ENCODE measurements at places on chromosomes 3 and 15.

DNA sequence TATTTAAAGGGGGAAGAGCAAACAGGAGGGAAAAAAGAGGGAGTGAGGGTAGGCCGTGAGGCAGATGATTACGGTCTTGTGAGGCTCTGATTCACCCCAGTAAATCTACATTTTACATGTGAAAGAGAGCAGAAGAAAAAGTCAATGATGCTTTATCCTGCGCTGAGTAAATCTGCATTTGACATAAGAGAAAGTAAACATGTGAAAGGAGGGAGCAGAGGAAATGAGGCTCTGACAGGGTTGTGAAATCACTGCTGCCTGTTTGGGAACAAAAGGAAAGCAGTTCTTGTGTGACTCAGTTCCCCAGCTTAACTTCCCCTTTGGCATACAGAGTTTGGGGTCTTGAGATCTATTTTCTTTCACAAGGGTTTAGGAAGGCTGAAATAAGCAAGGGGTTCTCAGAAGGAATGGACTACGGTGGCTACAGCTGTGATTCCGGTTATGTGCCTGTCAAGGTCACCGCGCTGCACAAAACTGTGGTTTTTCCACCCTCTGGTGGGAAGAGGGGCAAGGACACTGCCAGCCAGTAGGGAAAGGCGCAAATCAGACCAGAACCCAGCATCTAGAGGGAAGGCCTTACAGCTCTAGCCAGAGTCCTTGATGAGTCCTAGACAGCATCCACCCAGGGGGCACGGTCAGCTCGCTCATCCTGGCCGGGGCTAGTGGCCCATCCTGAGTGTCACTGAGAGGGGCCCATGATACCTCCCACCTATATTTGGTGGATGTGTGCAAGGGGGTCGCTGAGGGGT is 18.9 kb upstream of the HCN4 start:
- DNase-seq = no peak

DNA sequence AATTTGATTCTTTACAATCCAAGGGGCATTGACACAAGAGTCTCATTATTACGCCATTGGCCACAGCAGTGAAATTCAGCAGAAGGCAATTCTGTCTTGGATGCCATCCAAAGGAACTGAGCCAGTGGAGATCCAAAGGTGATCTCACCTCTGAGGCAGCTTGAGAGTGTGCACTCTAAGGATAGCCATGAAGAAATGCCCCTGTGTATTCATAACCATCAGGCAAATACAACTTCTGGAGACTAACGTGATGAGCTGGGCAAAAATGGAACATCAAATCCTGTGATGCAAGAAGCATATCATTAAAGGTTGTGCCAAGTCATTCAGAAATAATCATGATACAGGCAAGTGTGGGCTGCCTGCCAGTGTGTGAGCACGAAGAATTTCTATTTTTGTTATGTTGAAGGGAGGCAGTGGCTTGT is 41.4 kb downstream of the ROBO2 start:
- no peak for DNase-seq

GRCh38 chr15:93451265-93451664 is 362.3 kb upstream of the RGMA start:
- no peak for DNase-seq

GRCh38 chr3:10602769-10603768 is 97.7 kb upstream of the ATP2B2 start:
- DNase-seq = no peak

DNA sequence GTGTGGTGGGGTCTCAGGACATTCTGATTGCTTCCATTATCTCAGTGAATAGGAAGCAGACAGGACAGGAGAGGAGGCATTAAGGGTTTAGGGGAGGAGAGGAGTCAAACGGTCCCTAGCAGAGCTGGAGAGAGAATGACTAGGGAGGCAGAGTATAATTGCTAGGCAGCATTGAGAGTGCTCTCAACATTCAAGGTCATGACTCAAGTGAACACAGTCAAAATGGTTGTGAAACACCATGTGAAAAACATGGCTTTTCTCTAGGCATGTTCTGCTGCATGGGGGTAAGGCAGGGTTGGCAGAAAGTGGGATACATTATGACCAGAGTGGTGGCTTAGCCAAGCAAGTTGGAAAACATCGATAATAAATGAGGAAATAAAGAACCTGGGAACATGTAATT is 19.5 kb upstream of the HRH1 start:
- no peak for DNase-seq

DNA sequence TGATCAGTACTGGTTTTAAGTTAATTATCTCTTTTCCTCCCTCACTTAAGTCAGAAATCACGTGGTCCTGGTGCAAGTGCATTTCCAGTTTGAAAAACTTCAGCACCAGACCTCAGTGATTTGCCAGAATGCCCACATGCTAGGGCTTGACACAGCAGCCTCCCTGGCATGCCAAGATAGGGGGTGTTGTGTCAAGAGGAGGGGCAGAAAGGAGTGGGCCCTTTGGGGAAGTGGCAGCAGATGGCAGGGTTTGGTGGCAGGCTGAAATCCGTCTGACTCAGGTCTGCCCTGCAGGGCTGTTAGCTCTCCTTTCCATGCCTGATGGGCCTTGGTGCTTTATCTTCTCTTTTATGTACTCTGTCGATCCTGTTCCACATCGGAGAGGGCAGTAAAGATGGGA is 23.4 kb downstream of the PXK start:
- no peak for DNase-seq

DNA sequence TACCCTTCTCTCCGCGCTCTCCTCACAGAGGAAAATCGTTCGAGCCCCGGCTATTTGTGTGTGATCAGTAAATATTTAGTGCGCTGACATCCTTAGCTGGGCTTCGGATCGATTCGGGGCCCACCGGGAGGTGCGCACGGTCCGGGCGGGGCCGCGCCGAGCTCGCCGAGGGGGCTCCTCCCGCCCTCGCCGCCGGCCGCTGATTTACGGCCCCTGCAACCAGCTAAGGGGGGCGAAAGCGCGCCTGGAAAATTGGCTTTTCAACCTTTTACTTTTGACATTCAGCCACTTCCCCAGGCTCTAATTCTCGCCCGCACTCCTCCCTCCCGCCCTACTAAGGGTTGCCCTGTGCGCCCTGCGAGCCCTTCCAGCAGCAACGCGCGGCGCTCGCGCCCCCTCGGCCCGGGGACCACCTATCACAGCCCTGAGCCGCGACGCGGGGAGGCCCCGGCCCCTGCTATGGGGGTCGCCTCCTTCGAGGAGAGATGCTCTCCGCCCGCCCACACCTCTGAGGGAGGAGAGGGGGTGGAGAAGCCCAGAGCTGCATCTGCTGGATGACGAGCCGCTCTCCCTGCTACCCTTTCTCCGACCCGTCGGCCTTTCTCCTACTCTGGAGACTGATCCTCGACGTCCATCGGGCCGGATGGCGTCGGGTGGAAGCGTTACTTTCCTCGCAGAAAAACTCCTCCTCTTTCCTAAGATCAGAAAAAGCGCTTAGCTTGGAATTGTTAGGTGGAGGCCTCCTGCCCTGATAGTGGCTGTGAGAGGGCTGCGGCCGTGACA is 7.8 kb upstream of the NR2F2 start:
- peak; percentile 40 for DNase-seq

GRCh38 chr3:148642214-148642613 is 55.5 kb upstream of the AGTR1 start:
- no peak for DNase-seq

DNA sequence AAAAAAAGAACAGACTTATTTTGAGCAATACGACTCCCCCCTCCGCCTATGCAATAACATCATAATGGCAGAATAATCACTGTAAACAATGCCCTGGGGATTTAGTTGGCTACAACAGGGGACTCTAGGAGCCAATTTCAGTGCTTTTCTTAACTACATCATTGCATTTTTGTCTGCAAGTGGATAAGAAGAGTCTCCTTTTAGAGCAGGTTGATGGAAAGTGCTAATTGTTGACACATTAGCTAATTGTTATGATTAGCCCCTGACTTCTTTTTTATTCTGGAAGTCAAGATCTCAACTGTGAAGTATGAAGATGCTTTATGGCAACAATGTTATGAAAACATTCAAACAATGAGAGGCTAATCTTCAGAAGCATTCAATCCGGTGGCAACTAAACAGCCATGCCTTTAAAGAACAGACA is 121.2 kb downstream of the MECOM start:
- no peak for DNase-seq

DNA sequence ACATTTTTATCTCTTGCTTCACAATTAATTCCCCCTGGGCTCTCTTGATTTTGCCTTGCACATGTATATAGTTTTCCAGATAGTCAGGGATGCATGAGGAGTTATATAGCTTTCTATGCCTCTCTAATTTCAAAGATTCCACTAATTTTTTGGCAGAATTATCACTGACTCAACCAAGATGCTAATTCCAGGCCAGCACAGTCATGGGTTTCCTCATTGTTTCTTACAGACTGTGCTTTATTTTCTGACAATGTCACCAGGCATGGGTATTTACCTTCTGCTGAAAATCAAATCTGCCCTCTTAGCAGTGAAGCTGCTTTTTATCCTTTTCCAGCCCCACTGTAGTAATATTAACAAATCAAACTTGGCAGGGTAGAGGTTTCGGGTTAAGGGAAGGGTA is 1520.6 kb upstream of the CADM2 start:
- no peak for DNase-seq

- DNase-seq = no peak
These were observed 113.7 kb downstream of the MYO5A start for GRCh38 chr15:52414936-52415335.
